ENCODE measurements at places on chromosomes 5 and 9. TPM values are rescaled to one million over a fixed set of nuclear protein-coding genes. Genes with fewer than 3 reads are reported as not detected.

The CCL28 gene
- 24.8 TPM for total RNA-seq

DNA sequence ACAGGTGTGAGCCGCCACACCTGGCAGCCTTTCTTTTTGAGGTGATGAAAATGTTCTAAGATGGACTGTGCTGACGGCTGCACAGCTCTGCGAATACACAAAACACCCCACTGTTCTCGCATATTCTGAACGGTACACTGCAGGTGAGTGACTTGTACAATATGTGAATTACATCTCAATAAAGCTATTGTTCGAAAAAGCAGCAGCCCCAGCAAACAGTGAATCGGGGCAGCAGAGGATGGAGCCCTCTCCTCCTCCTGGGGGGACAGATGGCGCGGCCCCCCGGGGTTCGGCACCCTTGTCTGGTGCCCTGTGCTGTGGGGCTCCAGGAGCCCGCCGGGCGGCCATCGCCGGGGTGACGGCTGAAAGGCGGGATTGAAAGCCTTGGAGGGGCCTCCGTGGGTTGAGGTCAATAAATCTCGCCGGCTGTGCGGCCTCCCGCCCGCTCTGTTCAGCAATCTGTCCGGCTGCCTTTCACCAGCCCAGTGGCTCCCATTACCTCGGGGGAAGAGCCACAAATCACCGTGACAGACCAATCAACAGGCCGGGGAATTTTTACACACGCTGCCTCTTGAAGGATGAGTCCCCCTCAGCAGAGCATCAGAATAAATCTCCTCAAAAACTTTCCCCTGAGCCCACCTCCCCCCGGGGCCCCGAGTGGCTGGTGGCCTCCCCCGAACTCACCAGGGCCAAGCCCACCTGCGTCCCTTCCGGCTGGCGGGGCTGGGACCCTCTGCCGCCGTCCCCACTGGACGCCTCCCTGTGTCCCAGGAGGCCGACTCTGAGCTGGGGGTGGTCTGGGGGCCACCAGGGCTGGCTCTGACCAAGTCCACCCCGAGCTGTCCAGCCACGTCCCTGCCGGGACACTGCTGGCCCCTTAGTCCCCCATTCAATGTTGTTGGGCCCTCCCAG, 37.8 kb upstream of the TMEM250 start:
- H3K27me3 ChIP-seq = peaks cover 56% of the 10 kb centered on the region
- H3K4me3 ChIP-seq = no peak overlapping the region
- H3K4me1 ChIP-seq = no peaks in the 10 kb centered on the region
- no peak for DNase-seq
- no peaks in the 10 kb centered on the region for H3K36me3 ChIP-seq

DNA sequence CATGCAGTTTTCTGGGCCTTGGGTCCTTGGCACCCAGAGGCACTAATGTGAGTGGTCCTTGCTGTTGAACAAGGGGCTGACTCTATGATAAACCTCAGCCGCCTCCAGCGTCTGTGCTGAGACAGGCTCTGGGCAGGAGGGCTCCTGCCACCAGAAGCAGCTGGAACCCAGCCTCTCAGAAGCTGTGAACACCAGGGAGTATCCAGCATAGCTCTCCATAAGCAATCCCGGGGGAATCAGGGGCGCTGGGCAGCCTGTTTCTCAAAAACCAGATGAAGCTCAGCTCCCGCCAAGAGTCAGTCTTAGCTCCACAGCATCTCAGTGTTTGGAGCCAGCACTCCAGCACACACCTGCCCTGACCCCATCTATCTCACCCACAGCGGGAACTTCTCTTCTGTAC, 170.2 kb downstream of the HSPA4 start:
- no peak overlapping the region for H3K27ac ChIP-seq
- H3K27me3 ChIP-seq = no peaks in the 10 kb centered on the region
- peaks cover 17% of the 10 kb centered on the region for H3K4me1 ChIP-seq
- no peak overlapping the region for H3K4me3 ChIP-seq

The KIAA1191 gene
- total RNA-seq = 113 TPM

DNA sequence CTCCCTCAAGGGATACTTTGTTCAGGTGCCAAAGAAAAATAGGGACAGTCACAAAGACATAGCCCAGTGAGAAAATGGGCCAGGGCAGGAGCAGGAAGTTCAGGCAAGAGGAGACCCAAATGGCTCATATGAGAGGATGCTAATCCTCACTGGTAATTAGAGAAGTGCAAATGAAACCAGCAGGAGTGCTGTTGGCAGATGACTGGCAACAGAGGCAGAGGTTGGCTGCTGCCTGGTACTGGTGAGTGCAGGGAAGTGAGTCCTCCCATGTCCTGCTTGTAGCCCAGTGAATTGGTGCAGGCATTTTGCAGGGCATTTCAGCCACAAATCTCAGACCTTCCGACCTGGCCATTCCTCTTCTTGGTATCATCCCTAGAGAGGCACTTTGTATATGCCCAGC, 23.5 kb downstream of the ODF2 start:
- no peak overlapping the region for H3K4me3 ChIP-seq
- H3K36me3 ChIP-seq = peaks cover 91% of the 10 kb centered on the region
- H3K27me3 ChIP-seq = no peaks in the 10 kb centered on the region
- no peaks in the 10 kb centered on the region for H3K4me1 ChIP-seq

The SLC6A7 gene
- total RNA-seq = not detected

The BTNL8 gene
- 0.79 TPM for total RNA-seq

The C5orf58 gene
- not detected for total RNA-seq

The OMD gene
- 2.7 TPM for total RNA-seq

DNA sequence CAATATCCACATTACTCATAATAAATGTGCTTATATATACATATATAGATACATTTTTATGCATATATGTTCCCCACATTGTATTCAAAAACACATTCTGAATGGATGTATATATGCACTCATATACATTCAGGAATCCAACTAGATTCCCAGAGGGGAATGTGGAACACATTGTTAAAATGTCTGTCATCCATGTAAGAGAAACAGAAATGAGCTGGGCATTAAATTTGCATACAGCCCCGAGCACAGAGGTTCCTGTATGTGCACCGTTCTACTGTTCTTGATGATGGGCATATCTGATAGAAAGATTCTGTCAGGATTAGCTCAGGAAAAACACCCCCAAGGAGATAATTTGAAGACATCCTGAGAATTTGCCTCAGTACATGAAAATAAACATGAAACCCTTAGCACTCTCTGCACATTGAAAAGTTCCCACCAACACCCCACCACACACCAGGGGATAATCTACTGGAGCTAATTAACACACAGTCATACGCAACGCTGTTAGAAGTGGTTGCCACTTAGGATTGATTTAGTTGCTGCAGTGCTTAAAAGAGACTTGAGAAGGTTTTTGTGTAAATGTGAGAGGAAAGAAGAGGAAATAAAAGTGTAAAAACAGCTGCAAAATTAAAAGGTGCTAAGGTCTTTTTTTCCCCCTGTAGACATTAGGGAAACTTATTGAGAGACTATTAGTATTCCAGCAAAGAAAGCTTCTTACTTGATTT, 223.3 kb downstream of the SLF1 start:
- H3K27ac ChIP-seq = no peak overlapping the region
- H3K4me3 ChIP-seq = no peak overlapping the region
- H3K27me3 ChIP-seq = no peaks in the 10 kb centered on the region
- H3K4me1 ChIP-seq = no peaks in the 10 kb centered on the region
- H3K36me3 ChIP-seq = no peaks in the 10 kb centered on the region
- DNase-seq = no peak

GRCh38 chr5:138639326-138639725, 64.1 kb upstream of the HSPA9 start:
- H3K27me3 ChIP-seq = no peaks in the 10 kb centered on the region
- no peaks in the 10 kb centered on the region for H3K36me3 ChIP-seq
- DNase-seq = no peak
- H3K27ac ChIP-seq = no peak overlapping the region
- peaks cover 22% of the 10 kb centered on the region for H3K4me1 ChIP-seq
- H3K4me3 ChIP-seq = no peak overlapping the region

DNA sequence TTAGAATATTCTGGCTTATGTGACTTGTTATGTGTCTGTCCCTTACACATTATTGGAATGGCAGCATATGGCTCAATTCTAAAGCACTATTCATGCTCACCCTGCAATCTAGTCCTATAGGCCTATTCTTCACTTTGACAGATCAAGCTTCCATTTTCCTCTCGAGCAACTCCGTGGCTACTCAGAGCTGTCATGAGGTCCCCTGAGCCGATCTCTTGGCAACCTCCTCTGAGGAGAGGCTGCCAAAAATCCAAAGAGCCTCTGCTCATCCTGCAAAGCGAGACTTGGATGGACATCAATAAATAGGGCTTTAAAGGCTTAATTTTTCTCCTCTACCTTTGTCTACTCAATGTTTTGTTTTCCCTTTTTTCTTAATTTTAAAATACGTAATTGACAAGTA, 163.8 kb downstream of the GABRB2 start:
- no peak for DNase-seq
- H3K27me3 ChIP-seq = no peaks in the 10 kb centered on the region
- no peak overlapping the region for H3K27ac ChIP-seq
- H3K36me3 ChIP-seq = no peaks in the 10 kb centered on the region
- H3K4me1 ChIP-seq = no peaks in the 10 kb centered on the region

DNA sequence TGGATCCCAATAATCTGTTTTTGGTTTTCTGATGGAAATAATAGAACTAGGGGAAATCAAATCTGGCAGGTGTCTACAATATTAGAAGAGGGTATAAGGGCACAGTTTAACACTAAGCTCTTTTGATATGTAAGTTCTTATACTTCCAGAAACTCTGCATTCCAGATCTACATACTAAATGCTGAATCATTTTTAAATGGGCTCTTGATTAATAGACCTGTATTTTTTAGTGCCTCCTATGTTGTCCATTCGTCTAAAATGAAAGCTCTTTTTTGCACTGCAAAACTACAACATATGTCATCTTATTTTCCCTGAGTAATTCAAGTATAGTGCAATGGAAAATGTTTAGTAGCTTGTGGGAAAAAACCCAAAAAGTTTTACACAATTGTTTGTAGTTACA, 44.2 kb downstream of the NR6A1 start:
- H3K36me3 ChIP-seq = no peaks in the 10 kb centered on the region
- H3K27me3 ChIP-seq = no peaks in the 10 kb centered on the region
- no peak overlapping the region for H3K27ac ChIP-seq

DNA sequence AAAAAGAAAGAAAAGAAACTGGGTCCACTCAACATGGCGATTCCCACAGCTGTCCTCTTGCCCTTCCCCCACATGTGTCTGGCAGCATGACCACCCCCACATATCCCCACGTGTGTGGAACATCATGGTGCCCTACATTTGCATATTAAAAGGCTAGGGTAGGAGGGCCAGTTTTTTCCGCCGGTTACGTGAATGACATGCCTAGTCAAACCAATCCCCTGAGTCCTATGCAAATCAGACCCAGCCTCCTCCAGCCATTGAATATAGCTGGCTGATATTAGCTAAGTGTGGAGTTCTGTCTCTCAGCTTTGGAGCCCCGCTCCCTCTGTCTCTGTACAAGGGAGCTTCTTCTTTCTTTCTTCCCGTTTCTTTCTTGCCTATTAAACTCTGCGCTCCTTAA, 33.0 kb upstream of the CCDC112 start:
- no peaks in the 10 kb centered on the region for H3K36me3 ChIP-seq
- H3K27ac ChIP-seq = no peak overlapping the region
- no peaks in the 10 kb centered on the region for H3K4me1 ChIP-seq
- DNase-seq = no peak

The GFI1B gene
- total RNA-seq = not detected

The NKD2 gene
- total RNA-seq = 9.5 TPM

GRCh38 chr9:91256235-91256634, 105.5 kb downstream of the AUH start:
- no peaks in the 10 kb centered on the region for H3K4me1 ChIP-seq
- H3K27me3 ChIP-seq = no peaks in the 10 kb centered on the region
- no peak overlapping the region for H3K4me3 ChIP-seq
- no peak overlapping the region for H3K27ac ChIP-seq
- no peaks in the 10 kb centered on the region for H3K36me3 ChIP-seq

The EIF4EBP3 gene
- total RNA-seq = 19.2 TPM

DNA sequence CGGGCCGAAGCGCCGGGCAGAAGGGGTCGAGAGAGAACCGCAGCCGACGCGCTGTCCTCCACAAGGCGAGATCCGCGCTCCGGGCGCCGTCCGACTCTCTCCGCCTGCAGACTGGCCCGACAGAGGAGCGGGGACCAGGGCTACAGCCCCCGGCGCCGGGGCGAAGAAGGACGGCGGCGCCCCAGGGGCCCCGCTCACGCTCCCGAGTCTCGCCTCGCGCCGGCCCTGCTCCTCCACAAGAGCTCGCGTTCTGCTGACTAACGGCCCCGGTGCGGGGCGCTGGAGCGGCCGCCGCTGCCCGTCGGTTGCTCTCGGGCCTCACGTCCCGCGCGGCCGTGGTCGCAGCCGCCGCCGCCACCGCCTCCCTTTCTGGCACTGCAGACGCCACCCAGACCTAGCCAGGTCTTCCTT, 338 bp downstream of the ABHD17B start:
- H3K36me3 ChIP-seq = no peaks in the 10 kb centered on the region
- peak overlapping the region; percentile 93 for H3K27ac ChIP-seq
- no peak for DNase-seq
- peak overlapping the region; percentile 89 for H3K4me3 ChIP-seq
- H3K4me1 ChIP-seq = peaks cover 36% of the 10 kb centered on the region

The C8G gene
- total RNA-seq = not detected

- H3K4me1 ChIP-seq = no peaks in the 10 kb centered on the region
- no peak overlapping the region for H3K4me3 ChIP-seq
- no peaks in the 10 kb centered on the region for H3K36me3 ChIP-seq
Measured at GRCh38 chr5:143870362-143870761, 58.4 kb downstream of the HMHB1 start.

DNA sequence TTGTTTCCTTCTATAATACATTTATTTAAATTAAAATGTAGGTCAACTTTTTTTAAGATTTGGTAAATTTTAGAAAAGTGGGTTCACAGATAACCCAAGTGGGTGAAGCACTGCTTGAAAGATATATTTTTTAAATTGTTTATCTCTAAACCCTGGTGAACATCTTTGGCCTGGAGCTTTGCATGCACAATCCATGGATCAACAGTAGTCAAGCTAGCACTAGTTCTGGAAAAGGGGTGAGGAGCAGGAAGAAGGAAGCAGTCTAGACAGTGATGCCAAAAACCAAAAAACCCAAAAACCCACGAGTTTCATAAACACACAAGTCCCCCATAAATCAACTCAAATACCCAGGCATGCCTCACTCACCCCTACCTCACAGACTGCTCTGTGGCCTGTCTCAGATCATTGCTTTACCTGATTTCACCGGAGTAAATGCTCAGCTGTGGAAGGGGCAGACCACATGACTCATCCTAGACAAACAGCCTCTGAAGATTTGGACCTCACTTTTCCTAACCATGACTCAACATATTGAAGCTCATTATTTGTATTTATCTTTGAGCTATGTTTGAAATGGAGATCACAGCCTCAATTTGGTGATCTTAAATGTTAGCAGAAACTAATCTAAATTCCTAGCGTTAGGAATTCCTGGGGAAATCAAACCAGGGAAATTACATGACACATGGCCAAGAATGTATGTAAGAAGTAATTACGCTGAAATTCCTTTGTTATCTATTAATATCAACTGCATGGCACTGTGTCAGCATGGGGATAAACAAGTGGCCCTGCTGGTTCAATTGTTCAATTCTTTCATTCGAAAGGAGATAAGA, 149.6 kb downstream of the ZNF608 start:
- no peak overlapping the region for H3K27ac ChIP-seq
- no peaks in the 10 kb centered on the region for H3K27me3 ChIP-seq

All from suprapubic skin (tissue), 4 donors.